ENCODE measurements at places on chromosomes 5 and 9.

- no peak for DNase-seq
These were observed 2.3 kb downstream of the KCNMB1 start for GRCh38 chr5:170386743-170387395.

DNA sequence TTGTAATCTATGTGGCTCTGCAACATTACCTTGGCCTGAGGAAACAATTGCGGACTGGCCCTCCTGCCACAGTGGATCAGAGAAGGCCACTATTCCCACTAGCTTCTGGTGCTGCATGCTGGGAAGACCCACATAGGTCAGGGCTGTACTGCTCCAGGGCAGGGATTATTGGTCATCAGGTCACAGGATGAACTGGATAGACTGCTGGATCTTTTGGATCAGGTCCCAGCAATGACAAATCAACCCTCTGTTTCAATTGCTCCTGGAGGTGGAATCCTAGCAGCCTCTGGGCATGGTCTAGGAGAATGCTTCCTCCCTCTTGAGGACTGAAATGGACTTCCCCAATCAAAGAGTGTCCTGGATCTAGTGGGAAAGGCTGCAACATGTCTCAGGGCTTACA is 66.7 kb upstream of the PHF24 start:
- DNase-seq, result no peak

DNA sequence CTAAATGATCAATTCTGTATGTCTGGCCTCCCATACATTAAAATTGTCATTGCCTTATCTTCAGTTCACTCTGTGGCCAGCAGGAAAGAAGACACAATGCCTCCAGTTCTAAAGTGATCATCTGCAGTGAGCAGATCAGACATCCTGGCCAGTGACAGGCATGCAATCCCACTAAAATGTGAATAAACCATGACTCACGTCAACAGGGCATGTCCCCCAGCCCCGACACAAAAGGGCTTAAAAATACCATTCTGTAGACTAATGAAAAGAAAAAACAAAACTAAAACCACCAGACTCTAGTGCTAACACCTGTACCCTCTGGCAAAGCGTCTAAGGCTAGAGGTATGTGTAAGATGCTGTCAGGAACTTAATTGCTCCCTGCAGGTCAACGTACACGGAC is 38.5 kb downstream of the DDX31 start:
- DNase-seq, result no peak

DNA sequence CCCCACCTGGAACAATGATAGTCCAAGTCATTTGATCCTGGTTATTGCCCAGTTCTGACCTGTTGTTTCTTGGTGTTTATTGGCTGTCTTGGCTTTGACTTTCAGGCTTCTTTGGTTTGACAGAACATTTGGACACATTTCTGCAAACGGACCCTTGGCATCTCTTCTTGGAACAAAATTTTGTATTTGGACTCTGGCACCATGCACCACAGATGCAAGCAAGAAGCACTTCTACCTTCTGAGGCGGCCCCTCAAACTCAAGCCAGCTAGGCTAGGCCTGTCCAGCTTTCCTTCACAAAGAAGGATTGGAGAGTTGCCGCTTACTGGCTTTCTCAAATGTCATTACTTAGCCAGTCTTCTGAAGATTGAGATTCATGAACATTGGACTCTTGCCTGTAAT is 23.1 kb upstream of the FGF10 start:
- DNase-seq, result no peak

DNA sequence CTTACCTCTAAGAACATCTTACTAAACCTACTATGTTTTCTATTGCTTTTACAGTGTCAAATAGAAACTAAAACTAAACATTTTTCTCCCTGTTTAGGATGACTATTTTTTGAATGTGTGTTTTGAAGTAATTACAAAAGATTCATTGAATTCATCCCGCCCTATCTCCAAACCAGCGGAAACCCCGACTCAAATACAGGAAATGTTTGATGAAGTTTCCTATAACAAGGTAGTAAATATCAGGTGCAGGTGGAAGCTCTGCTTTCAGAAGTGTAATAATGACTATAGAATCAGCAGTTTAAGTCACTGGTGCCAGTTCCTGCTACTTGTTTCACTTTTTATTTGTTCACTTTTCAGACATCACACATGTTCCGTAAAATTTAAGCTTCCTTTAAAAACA is 20.0 kb downstream of the ERAP2 start:
- DNase-seq, result no peak

DNA sequence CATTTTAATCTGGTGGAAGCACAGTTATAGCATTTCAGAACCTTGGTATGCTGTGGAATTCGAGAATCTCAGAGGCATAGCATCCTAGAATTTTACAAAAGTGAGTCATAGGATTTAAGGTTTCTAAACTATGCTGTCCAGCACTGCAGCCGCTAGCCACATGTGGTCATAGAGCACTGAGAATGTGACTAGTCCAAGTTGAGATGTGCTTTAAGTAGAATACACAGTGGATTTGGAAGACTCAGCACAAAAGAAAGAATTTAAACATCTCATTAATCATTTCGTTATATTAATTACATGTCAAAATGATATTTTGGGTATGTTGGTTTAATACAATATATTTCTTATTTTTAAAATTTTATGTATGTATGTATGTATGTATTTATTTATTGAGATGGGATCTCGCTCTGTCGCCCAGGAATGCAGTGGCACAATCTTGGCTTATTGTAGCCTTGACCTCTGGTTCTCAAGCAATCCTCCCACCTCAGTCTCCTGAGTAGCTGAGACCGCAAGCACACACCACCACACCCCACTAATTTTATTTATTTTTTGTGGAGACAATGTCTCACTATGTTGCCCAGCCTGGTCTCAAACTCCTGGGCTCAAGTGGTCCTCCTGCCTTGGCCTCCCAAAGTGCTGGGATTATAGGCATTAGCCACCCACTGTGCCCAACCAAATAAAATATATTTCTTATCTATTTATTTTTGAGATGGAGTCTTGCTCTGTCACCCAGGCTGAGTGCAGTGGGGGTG is 20.4 kb upstream of the RPS14 start:
- no peak for DNase-seq

GRCh38 chr5:16916262-16916878 is 19.7 kb downstream of the MYO10 start:
- no peak for DNase-seq

DNA sequence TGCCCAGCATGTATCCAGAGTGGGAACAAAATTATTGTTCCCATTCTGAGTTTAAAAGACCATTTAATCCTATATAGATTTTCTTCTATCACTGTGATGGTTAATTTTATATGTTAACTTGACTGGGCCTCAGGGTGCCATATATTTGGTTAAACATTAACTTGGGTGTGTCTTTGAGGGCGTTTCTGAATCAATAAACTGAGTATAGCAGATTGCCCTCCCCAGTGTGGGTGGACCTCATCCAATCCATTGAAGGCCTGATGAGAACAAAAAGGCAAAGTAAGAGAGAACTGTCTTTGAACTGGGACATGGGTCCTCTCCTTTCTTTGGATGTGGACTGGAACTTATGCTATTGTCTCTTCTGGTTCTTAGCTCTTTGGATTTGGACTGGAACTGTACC is 17.3 kb downstream of the RIOK2 start:
- DNase-seq, result no peak

DNA sequence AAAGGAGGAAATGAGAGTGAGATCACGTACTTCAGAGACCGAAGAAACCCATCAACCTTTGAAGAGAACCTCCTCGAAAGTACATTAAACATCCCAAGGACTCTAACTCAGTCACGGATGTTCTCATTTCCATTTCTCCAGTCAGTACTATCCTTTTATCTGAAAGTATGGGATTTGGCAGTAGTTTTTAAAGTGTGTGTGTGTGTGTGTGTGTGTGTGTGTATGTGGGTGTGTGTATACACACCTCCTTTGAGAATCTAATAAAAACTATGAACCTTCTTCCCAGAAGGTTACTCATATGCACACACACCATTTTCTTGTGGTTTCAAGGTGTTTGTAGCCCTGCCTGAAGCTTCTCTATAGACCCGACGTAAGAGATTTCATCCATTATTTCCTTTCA is 53.9 kb downstream of the PRDM6 start:
- no peak for DNase-seq

DNA sequence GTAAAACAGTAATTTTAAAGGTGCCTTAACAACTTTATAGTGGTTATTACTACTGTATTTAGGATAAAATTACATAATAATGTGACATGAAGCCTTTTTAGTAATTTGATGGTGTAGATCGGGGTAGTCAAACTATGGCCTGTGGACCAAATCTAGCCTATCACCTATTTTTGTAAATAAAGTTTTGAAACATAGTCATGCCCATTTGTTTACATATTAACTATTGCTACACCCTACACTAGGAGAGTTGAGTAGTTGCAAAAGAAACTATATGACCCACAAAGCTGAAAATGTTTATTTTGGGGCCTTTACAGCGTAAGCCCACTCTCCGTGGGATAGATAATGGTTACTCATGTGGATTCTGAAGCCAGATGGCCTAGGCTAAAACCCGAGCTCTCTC is 6.2 kb downstream of the CEP78 start:
- no peak for DNase-seq

GRCh38 chr5:143471666-143472464 is 68.4 kb upstream of the NR3C1 start:
- DNase-seq, result no peak

GRCh38 chr5:6402939-6403338 is 24.6 kb upstream of the MED10 start:
- no peak for DNase-seq

GRCh38 chr9:132878695-132879456 is at the start of gene SPACA9:
Gene SPACA9 (plus strand): TSS chr9:132878898. CDS start chr9:132883948, 5,050 bp downstream.
- DNase-seq, result peak; percentile 61

Data from left kidney (tissue), 8 donors.